ENCODE measurements at places on chromosomes 7 and 10. TPM values are rescaled to one million over a fixed set of nuclear protein-coding genes. Genes with fewer than 3 reads are reported as not detected.

Gene CPA2
- total RNA-seq: 1.2 TPM

Gene MYPN
- 0.13 TPM for total RNA-seq

- DNase-seq: no peak
Measured at GRCh38 chr10:45006276-45007030, 5.7 kb downstream of the ZNF22 start.

GRCh38 chr7:234708-235553 lies 42.6 kb downstream of the FAM20C start:
- no peak for DNase-seq

GRCh38 chr10:94043431-94043990 lies 49.8 kb downstream of the PLCE1 start:
- DNase-seq: no peak

DNA sequence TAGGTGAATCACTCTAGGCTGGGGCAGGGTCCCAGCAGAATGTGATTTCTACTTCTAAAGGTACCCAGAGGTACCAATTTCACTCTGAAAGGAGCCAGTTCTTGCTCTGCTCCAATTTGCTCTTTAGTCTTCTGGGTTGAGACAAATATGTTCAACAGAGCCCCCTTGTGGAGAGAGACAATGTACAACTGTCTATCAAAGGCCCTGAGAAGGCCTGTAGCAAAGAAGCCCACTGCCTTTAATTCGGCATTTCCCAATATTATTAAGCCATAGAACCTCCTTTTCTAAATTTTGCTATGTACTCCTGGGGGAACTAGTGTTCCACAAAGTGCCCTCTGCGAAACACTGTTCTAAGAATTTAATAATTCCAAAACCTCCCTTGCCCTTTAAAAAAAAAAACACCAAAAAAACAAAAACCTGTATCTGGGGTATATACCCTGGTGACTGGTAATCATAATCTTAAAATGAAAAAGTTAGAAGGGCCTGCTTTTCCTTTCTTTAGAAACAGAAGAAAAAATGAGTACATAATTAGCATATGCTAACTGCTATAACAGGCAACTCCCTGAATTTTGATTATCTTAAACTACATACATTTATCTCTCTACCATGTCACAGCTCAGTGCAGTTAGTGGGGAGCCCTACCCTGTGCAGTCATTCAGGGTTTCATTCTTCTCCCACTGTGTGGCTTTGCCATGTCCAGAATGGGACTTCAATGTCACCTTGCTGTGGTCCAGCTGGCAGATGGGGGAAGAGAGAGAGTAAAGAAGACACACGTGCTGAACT lies 160.9 kb upstream of the BMPER start:
- DNase-seq: no peak

- no peak for DNase-seq
Measured at GRCh38 chr7:73509463-73509862, 12.6 kb downstream of the BAZ1B start.

DNA sequence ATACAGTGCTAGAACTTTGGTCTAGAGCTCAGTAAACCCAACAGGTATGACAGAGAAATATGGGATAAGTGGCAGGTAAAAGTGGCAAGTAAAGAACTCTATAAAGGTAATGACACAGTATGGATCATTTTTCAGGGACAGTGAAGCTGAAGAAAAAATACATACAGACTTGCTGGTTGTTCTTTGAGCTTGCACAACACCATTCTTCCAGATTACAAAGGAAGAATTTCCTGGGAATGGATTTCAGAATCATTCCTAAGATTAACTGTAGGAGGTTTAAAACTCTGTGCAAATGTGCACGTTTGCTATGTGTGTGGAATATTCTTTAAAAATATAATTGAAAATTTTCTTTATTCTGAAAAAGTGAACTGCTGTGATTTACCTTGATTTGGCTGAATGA lies 36.0 kb downstream of the PHF14 start:
- no peak for DNase-seq

All from sciatic nerve (tissue), 2 donors.